Activated CD4-positive, CD25-positive, alpha-beta regulatory T cell (primary cell): ENCODE measurements at places on chromosomes 5 and 9.
A peak's percentile ranks its signal among the peaks of the same experiment; 100 is the strongest.

DNA sequence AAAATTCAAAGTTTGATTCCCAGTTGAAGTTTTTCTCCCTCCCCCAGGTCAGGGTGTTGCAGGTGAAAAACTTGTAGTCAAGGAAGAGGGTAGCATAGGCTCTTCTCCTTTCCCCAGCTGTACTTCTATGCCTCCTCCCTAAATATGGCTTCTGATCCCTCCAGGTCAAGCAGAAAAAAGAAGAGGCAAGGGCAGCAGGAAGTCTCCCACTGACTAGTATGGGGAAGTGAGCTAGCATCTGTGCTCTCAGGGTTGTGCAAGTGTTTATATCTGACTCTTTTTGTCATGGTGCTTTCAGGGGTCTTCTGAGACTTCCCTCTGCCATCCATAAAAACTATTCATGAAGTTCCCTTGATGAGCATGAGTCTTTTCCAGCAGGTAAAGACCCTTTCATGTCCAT, 76.0 kb downstream of the ATPSCKMT start:
- DNase-seq, result no peak

GRCh38 chr9:30732060-30732459, 1652.4 kb upstream of the ACO1 start:
- DNase-seq, result no peak

DNA sequence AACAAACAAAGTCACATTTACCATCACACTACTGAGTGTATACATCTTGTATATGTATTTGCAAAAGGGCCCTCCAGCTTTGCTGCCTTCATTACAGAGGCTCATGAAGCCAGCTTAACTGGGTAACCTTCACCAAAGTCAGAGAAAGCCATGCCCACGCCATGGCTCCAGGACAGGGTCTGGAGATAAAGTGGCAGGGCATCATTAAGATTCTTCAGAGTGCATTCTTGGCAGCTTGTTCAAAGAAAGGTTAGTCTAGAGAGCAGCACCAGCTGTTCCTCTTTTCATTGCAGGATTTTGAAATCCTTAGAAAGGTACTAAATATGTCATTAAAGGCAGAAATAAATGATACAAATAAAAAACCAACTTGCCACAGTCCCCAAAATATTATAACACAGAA, 333.2 kb downstream of the NDUFS4 start:
- no peak for DNase-seq

GRCh38 chr9:2043881-2044462, 28.8 kb downstream of the SMARCA2 start:
- DNase-seq, result no peak

- DNase-seq, result no peak
These were observed 103.7 kb upstream of the TLX3 start for GRCh38 chr5:171205375-171205774.

DNA sequence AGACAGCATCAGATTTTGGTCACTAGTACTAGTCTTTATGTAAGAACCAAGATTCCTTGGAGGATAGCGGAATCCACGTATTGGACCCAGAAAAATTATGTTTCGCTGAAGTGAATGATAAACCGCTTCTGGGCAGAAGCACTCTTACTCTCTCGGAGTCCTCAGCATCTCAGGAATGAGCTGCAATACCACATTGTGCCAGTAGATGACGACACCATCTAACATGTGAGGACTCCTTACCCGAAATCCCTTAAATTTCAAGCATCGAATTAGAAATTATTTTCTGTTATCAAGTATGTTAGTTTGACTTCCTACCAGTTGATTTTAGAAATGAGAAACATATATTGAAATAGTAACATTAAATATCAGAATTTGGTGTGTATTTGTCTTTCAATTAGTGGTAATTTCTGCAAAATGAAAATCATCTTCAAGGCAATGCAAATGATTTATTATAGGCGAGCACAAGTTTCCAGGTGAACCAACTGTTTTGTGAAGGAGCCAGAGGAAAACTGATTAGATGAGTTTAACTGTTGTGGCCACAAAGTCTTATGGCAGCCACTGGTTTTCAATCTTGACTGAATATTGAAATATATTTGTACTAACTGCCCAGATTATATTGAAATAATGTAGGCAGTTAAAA, 66.0 kb upstream of the CAMK4 start:
- DNase-seq, result peak; percentile 50

- no peak for DNase-seq
These were observed 63.9 kb downstream of the MAT2B start for GRCh38 chr5:163569284-163569683.

GRCh38 chr5:55232985-55233928, at the start of gene CCNO:
TSS of gene CCNO (minus strand) at chr5:55233608. CDS start at chr5:55233523, 85 bp downstream.
- DNase-seq, result peak; percentile 16

DNA sequence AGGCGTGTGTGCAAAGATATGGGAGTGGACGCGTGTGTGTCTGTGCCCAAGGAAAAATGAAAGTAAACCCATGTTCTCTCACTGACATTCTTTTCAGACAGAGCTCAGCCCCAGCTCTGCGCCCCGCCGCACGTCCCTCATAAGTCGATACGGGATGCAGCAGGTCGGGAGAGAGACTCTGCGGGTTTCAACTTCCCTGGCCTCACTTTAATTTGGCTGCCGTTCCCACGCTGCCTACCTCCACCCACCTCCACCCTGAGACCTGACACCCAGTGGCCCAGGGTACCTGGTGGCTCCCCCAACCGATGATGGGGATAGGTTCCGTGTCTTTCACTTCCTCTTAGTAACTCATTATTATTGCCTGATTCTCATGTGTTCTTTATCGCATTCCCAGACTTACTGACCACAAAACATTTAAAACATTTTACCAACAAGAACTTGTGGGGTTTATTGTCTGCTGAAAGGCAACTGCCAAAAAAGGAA, 19.4 kb downstream of the LHX2 start:
- DNase-seq, result no peak

DNA sequence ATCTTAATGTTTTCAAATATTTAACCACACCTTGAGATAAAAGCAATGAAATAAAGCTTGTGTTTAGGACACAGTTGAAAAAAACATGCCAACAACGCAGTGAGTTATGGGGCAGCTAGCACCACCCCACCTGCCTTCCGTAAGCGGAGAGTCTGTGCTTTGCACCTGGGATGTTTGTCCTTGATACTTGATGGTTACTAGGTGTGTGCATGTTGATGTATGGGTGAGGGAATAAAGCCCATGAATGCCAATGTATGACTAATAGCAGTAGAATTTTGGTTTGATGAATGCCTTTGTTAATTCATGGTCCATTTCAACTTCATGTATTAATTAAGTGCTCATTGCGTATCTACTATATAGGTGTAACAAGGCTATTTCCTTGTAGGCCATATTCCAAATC, 74.0 kb downstream of the PCSK5 start:
- no peak for DNase-seq

GRCh38 chr5:163506095-163506457, 657 bp downstream of the MAT2B start:
- no peak for DNase-seq

GRCh38 chr9:22457448-22457847, 10.8 kb downstream of the DMRTA1 start:
- no peak for DNase-seq

- DNase-seq, result no peak
These were observed 15.3 kb upstream of the LIX1 start for GRCh38 chr5:97157689-97158088.
